ENCODE measurements at places on chromosomes 6 and 20.

DNA sequence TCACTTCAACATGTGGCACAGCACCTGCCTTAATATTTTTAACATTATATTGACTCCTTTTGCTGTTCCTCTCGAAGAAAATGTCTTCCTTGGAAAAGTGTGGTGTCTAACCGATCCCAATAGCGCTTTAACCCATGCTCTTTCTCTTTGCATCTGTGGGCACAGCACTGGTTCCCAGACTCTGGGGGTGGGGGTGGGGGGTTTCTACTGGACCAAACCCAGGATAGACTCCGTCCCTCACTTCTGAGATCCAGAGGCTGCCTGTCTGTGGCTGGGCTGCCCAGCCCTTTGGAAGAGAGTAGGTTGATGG lies 3.9 kb upstream of the ZNF292 start:
- no peak for DNase-seq

GRCh38 chr6:17001188-17001587 lies 100.7 kb upstream of the STMND1 start:
- no peak for DNase-seq

- DNase-seq = no peak
Observed at GRCh38 chr6:153328194-153328593, 197.1 kb upstream of the RGS17 start.

- DNase-seq = no peak
Observed at GRCh38 chr20:16709017-16709416, 20.8 kb upstream of the SNRPB2 start.

- DNase-seq = no peak
Observed at GRCh38 chr6:9523462-9523861, 891.4 kb downstream of the TFAP2A start.

DNA sequence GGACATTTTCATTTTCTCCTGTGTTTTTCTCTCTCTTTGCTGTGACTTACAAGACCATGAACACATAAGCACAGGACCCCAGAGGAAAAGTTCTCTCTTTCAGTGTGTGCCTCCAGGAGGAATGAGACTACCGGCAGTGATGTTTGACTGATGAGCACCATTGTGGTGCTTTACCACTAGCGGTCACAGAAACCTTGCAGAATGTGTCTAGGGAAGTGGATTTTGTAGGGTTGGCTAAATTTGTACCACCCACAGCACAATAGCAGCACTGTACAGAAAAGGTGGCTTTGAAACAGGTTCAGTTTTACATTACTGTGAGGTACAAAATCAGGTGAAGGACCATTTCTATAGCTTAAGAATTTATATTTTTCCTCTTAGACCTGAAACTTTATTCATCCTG lies 301.9 kb upstream of the SUPT3H start:
- DNase-seq = no peak

DNA sequence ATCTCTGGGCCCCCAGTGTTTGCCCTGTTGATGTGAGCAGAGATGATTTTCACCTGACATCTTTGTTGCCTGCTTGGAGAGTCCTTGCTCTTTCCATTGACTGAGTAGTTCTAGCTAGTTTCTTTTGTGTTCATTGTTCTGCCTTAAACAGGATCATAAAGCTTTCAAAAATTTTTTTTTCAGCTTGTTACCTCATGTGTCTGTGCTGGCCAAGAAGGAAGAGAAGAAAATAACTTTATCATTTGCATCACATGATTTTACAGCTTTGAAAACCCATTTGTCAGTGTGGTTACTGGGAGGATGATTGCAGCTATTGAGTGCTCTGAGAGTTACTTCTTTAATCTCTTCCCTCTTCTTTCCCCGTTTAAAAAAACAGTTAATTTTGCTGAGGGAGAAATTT lies 16.0 kb downstream of the FOXO3 start:
- DNase-seq = no peak

GRCh38 chr20:24407151-24407550 lies 62.3 kb upstream of the SYNDIG1 start:
- no peak for DNase-seq

GRCh38 chr20:1418350-1418749 lies 25.5 kb upstream of the FKBP1A start:
- no peak for DNase-seq

- DNase-seq = no peak
Observed at GRCh38 chr6:156587071-156587470, 190.1 kb upstream of the ARID1B start.

- DNase-seq = no peak
Observed at GRCh38 chr6:30763618-30764489, 19.5 kb upstream of the IER3 start.

DNA sequence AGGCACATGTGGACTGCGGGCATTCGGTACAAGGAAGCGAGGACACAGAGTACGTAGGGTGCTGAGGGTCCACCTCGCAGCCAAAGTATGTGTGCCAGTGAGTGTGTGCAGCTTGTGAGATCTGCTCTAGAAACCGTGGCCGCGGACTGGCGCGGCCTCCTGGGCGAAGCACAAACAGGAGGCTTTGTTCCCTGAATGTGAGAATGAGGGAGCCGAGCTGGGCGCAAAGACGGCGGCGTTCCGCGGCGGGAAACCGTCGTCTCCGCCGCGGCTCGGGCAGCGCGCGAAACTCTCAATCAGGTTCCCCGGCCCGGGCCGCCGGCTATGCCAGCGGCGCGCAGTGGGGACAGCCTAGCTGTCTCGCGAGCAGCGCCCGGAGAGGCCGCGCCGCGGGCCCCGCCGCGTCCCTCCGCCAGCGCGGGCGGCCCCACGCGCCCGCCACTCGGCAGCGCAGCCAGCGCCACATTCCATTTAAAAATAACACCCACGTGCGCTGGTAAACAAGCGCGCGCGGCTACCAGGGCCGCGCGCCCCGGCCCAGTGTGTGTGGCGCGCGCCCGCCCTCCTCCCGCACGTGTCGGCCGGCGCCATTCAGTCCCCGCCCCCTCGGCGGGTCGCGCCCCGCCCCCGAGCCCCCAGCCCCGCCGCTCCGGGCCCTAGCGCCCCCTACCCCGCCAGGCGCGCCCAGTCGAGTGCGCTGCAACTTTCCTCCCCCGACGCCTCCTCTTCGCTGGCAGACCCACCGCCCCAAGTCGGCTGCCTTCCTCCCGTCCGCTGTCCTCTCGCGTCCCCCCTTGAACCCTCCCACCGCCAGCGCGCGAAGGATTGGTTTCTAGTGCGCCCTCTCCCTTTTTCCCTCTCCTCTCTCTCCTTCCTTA lies 3.0 kb upstream of the FOXO3 start:
- peak; percentile 11 for DNase-seq

DNA sequence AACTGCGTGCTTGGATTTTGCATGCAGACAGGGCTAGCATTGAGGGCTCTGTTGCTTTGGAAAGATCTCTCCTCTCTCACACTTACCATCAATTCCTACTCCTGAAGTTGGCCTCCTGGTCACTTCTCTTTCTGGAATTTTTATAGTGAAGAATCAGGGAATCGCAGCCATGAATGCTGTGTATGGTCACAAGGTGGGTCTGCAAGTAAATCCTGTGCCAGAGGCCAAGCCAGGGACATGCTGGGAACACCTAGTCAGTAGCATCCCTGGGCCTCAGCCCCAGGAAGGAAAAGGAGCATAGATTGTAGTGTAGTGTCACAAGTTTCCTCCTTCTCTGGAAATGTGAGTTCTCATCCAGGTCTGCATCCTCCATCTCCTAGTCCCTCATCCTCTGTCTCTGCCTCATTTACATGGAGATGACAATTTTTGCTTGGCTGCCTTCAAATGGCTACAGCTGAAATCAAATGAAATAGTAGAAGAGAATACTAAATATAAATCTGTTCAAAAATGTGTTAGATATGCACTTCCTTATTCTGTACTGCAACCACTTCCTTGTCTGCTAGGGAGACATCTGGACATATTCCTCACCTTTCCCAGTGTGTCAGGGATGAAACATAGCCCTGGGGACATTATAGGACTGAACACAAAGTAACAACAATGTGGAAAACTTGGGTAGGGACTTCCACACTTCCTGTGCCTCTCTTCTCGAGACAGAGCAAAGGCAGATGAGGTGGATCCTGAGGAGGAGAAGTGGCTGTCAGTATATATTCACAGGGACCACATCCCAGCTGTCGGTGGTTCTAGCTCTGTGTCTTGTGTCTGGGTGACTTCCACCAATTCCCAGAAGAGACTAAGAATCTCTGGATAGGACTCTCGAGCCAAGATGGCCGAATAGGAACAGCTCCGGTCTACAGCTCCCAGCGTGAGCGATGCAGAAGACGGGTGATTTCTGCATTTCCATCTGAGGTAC lies 17.0 kb downstream of the CST9 start:
- DNase-seq = no peak

DNA sequence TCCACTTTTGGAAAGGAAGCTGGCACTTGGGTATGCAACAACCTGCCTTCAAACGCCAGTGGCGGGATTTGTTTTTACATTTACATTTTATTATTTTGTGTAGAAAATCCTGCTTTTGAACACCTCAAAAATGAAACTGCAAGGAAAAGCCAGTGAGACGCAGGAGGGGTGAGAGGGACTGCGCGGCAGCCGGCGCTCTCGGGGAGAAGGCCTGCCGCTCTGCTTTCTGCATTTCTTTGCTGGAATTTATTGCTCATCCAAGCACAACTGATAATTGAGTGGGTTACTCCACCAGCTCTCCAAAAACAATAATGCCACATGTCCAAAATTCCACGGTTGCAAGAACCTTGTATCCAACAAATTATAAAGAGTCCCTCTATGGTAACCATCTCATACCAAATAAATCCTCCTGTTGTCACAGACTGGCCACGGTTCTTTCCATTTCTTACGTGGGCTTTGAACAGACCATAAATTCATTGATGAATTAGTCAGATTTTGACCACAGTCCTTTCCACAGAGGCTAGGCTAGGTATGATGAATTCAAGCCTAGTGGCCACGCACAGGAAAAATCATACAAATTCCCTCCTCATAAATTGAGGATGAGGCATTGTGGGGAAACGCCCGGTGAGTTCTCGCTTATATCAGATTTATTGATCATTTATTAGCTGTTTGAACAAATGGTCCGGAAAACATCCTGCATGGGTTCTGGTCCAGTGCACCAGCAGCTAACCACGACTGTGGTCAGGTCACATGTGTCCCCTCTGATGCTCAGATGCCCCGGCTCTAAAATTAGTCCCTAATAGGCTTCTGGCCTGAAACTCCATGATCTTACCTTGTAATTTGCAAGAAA lies 31.6 kb upstream of the FOXC1 start:
- no peak for DNase-seq

- no peak for DNase-seq
Observed at GRCh38 chr6:72724545-72724944, 102.7 kb downstream of the KCNQ5 start.

GRCh38 chr6:150026976-150027805 lies 1.9 kb upstream of the RAET1L start:
- DNase-seq = no peak
